GM13977 (cell line): ENCODE measurements at places on chromosomes 5 and 9.

- no peak for DNase-seq
Observed at GRCh38 chr5:67287510-67288268, 91.1 kb upstream of the CD180 start.

GRCh38 chr5:12902611-12903010, 998.4 kb upstream of the CTNND2 start:
- DNase-seq = no peak

DNA sequence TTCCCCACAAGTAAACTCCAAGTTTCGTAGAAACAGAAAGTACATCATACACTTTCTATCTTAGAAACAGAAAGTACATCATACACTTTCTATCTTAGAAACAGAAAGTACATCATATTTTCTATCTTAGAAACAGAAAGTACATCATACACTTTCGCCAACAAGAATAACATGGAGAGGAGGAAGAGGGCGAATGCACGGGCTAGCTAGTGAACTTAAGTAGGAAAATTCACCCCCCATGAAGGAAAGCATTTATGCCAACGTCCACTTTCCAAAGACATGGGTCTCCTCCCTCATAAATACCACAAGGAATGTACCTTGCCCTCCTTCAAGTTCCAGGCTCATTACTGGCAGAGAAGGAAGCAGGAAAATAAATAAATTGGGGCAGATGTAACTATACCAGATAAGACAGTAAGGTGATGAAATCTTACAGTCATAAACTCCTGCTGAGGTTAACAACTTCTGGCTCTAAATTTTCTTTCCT, 64.7 kb downstream of the FRMD3 start:
- DNase-seq = peak; percentile 12

DNA sequence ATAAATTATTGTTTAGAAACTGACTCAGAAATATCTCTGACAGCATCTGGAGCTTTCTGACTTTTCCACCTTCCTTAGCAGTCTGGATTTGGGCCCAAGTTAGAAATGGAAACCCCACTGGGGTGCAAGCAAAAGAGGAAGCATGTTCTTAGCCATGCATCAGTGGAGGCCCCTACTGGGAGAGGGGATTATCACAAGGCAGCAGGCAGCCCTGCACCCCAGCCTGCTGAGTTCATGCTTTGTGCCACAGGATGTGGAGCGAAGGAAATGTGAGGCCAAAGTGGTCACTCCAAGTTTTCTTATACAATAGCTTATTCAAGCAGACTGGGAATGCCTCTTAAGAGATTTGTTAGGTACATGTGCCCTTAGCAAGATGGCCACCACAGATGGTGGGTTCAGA, 146.5 kb upstream of the TLX3 start:
- DNase-seq = no peak

DNA sequence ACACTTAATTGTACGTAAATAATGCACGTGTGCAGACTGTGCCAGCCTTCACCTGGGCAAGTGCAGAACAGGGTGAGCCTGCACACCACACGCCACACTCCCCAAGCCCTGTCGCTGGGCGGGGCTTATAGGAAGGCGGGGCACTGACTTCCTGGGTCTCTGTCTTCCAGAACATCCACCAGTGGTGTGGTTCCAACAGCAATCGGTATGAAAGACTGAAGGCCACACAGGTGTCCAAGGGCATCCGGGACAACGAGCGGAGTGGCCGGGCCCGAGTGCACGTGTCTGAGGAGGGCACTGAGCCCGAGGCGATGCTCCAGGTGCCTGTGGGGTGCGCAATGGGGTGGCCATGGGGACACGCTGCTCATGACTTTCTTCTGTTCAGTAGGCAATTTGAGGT, 44.2 kb downstream of the GSN start:
- DNase-seq = no peak

- peak; percentile 74 for DNase-seq
Observed at GRCh38 chr9:89564346-89564878, 40.4 kb upstream of the GADD45G start.

DNA sequence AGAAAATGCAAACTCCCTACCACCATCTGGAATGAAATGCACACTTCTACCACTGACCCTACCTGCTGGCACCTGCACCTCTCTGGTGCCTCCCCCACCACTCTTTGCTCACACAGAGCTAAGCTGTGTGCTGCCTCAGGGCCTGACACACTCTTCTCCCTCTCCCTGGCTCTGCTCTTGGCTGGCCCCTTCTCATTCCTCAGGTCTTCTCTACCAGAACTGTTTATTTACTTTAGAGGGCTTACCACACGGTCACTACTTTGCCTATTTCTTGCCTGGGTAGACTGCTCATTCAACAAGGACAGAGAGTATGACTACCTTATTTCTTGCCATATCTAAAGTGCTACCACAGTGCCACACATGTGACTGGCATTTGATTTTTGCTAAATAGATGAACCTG, 3.3 kb downstream of the REEP5 start:
- DNase-seq = no peak

DNA sequence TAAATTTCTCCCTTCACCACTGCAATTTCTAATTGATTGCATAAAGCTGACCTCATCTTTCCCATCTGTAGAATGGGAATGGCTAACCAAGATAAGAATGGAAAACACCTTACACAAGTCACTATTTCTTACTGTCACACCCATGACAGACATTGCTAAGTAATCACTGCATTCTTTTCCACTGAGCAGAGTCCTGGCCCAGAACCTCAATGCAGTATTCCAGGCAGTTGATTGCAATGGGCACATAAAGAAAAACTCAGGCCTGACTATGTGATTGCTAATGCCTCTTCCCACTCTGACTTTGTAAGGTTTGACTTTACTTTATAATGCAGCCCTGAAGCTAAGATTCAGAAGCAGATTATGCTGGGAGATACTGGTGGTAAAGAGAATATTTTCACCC, 29.3 kb downstream of the TRIM32 start:
- no peak for DNase-seq

DNA sequence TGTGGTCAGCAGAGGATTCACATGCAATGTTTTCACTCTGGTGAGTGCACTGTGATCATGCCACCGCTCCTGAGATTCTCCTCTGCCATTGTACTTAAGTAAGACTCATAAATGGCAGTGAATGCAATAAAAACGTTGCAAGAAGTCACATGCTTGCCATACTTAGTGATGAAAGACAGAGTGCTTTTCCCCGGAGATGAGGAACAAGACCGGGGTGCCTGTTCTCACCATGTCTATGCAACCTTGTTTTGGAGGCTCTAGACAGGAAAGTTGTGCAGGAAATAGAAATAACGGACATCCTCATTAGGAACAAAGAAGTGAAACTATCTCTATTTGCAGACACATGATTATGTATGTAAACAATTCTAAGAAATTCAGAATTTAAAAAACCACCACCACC, 84.7 kb upstream of the IRX2 start:
- no peak for DNase-seq

DNA sequence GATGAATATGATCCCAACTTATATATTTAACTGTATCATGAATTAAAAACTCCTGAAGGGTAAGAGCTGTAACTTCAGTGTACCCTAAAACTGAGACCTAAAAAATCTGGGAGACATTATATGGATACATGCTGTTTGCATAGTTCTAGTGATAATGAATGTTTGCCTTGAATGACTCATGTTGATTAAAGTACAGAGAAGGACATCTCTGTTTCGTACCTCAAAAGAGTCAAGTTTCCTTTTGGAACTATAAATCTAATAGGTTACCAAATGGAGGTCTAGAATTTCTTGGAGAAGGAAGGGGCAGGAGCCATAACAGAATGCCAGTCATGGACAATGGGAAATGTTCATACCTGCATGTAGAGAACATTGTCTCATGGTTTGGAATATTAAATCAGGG, 168.1 kb downstream of the SNCAIP start:
- no peak for DNase-seq

GRCh38 chr5:173236531-173237142, 1.6 kb upstream of the NKX2-5 start:
- DNase-seq = no peak

- DNase-seq = no peak
Observed at GRCh38 chr9:68749579-68750159, 44.6 kb downstream of the PIP5K1B start.

DNA sequence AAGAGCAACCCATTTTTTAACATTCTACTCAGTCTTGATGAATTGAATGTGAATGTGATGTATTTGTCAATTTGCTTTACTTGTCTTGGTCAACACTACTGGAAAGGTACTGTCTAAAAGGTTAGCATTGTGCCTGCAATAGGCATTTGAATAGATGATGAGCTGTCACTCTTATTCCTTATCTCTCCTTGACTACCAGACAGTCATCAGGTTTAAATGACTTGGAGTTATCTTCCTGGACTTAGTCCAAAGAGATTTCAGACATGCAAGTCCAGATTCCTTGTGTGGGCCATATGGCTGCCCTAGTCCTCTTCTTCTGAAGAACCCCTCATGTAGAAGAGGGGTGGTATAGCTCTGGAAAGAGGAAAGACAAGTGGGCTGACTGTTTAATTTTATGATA, 4.8 kb downstream of the ARHGEF28 start:
- DNase-seq = no peak

- DNase-seq = no peak
Observed at GRCh38 chr5:74112372-74113195, 486.6 kb downstream of the ARHGEF28 start.

- no peak for DNase-seq
Observed at GRCh38 chr9:89376741-89377351, 58.5 kb downstream of the SECISBP2 start.

DNA sequence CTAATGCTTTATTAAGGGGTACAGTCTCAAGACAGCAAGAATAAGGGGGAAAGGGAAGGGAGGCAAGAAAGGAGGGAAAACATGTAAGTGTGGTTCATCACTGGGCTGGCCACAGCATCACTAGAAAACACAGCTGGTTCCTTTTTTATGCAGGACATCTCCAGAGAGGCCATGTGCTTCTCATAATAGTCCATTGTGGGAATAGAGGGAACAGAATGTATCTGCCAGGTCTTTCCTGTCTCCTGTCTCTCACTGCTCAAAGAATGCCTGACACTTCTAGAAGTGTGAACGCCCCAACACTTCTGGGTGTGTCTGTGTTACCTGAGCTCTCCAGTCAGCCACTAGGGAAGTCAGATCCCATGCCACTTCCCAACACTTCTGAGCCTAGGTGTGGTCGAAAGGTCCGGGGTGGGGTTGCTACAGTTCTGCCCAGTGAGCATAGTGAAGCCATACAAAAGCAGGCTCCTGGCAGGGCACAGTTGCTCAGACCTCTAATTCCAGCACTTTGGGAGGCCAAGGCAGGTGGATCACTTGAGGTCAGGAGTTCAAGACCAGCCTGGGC, 255.6 kb upstream of the SLC30A5 start:
- DNase-seq = no peak

GRCh38 chr9:36945999-36946398, 88.1 kb downstream of the PAX5 start:
- DNase-seq = no peak

- no peak for DNase-seq
Observed at GRCh38 chr5:119458911-119459632, 6.8 kb downstream of the HSD17B4 start.

GRCh38 chr9:70852711-70853240, 268.6 kb downstream of the TRPM3 start:
- DNase-seq = no peak

GRCh38 chr5:159021136-159021900, 78.4 kb downstream of the EBF1 start:
- DNase-seq = no peak

DNA sequence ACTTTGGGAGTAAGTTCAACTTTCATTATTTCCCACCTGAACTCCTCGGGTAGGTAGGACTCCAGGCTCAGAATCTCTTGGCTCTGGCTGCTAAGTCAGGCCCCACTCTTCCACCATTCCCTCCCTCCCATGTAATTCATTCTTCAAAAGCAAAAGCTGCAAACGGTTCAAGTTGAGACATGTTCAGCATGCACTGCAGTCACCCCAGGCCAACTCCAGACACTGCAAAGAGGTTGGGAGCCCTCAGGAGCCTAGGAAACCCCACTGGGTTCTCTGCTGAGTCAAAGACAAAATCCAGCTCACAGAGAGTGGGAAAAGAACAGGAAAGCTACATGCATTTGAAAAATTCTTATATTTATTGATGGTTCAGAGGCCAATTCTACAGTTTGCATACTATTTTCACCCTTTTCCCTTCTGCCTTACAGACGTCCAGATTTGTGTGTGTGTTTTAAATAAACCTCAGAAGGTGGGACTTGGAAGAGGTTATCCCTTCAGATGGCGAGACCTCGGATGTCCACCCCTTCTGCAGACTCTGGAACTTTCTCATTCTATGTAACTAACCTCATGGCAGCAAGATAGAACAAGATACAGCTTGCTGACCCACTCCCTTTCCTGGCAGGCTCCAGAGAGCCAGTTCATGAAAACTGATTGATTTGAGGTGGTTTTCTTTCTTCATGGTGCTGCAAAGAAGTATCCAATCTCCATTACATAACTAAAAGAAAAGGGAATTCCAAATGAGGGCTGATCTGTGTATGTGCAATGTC, 65.7 kb upstream of the EQTN start:
- no peak for DNase-seq

DNA sequence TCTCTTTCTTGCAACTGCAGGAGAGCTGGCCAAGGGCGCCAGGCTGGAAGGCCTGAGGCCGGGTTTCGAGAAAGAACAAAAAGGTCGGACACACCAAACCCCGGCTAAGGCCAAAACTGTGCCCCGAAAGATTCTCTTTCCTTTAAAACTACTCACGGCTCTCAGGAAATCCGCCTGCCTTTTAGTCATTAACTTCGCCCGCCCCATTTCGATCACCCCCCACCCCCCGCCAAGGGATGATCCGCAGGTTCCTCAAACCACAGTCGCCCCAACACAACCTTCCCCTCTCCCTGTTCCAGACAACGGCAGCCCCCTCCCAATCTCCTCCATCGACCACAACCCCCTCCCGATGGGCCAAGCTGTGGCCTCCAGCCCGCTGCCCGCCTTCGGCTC, 536 bp downstream of the FEM1C start:
- DNase-seq = no peak

- DNase-seq = no peak
Observed at GRCh38 chr5:72177538-72177937, 70.3 kb downstream of the MAP1B start.

DNA sequence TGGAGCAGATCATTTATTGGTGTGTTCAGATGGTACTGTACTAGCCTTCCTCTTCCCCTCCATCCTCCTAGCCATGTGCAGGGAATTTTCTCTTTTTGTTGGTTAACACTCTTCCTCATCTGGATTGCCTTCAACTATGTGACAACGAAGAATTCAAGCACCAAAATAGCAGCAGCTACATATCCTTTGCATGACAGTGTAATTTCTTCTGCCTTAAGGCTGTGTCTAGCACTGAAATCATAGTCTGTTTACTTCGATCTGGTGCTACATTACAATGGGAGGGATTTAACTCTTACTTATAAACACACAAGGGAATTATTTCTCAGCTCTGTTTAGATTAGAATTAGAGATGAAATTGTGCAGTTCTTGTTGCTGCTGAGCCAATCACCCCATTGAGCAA, 260.4 kb downstream of the ARL15 start:
- DNase-seq = no peak

GRCh38 chr9:28389411-28389810, 816.1 kb upstream of the C9orf72 start:
- DNase-seq = no peak
